ENCODE measurements at places on chromosomes 5 and 9.

DNA sequence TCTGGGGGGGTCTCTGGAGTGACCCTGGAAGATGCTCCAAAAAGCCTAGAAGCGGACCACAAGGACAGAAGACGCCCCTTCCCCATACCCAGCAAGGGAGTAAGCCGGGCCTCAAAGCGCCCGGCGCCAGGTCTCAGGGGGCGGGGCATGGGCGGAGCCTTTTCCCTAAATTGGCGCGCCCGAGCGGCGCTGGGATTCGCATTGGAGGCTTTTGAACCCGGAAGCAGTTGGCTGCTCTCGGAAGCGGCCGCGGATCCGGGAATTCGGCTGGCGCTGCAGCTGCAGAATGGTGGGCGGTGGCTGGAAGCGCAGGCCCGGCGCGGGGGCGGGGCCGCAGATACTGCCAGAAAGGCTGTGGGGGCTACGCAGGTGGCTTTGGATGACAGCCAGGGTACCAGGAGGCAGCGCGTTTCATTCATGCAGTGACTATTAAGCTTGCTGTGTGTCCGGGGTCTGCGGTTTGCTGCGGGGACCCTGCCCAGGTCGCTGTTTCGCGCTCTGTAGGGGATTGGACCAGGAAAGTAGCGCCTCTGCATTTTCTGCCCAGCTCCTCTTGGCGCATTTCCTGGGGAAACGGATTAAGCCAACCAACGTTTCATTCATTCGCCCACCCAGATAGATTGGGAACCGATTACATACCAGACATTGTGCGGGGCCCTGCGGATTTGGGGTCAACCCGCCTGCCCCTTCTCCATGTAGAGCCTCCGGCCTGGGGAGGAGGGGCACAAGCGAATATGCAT, 83.0 kb upstream of the FREM1 start:
- peak; percentile 76 for DNase-seq

DNA sequence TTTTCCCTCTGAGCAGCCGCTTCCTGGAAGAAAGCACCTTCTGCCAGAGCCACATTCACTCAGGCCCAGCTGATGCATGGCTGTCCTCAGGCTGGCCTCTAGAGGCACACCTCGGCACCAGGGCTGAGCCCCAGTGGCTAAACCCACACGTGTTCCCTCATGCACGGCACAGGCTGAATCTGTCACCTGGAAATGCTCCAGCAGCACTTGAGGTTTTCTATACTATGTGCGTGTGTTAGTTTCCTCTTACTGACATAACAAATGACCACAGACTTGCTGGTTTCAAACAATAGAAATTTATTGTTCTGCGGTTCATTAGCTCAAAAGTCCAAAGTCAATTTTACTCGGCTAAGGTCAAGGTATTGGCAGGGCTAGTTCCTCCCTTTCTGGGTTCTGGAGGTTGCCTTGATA, 141.4 kb downstream of the LRRC70 start:
- no peak for DNase-seq

- no peak for DNase-seq
Measured at GRCh38 chr5:68285075-68285840, 69.7 kb downstream of the PIK3R1 start.

- DNase-seq: no peak
Measured at GRCh38 chr5:137700282-137700680, 35.6 kb downstream of the KLHL3 start.

DNA sequence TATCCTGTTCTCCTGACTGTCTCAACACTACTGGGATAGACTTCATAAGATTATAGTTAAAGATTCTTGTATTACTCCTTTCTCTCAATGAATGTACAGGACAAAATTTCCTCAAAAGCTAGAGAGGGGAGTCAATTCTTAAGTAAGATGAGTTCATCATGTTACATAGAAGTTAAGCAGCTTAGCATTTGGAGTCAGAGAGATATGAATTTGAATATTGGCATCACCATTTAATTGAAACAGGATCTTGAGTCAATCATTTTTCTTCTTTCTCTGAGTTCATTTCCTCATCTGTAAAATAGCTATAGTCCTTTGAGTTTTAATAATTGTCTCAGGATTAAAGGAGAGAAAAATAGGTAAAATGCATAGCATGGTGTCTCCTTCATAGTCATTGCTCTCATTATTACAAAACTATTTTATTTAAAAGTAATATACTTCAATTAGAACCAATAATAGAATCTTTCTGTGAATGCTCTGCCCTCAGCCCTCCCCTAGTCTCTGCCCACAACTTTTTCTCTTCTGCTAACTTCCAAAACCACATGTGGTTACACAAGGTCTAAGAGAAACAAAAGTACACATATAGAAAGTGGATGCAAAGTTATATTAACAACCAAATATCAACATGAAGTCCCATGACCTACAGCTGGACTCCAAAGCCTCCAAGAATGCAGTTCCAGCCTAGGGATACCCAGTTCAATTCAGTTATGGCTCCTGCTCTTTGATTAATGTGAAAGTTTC, 265.6 kb downstream of the TLE1 start:
- no peak for DNase-seq

DNA sequence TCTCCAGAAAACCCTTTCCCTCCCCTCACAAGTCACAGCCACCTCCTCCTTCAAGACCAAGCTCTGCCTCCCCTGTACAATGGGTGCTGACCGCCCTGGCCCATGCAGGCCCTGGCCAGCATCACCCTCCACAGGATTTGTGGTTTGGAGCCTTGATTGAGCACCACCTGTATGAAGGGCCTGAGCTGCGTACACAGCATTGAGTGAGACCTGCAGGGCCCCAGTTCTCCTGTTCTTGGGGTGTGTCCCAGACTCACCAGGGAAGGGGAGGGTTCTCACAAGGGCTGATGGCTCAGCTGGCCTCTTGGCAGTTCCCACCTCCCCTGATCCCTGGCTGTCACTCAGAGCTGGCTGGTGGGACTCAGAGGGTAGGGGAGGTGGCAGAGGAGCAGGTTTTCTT, 63.7 kb upstream of the IER5L start:
- DNase-seq: no peak

GRCh38 chr5:137142346-137142745, 356.8 kb downstream of the SPOCK1 start:
- DNase-seq: peak; percentile 56

DNA sequence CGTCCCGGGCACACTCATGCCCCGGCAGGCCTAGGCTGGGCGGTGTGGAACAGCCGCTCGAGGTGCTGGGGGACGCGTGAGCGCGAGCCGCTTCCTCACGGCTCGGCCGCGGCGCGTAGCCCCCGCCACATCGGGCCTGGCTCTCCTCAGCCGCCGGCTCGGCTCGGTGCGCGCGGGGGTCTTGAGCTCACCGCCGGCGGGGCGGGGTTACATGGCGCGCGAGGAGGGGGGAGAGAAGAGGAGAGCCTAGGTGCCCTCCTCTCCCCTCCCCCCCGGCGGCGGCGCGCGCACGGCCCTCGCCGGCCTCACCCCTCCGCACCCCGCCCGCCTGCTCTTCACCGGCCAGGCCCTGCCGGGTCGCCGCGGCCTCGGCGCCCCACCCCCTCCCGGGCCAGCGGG, 7.7 kb downstream of the RANBP6 start:
- peak; percentile 36 for DNase-seq

DNA sequence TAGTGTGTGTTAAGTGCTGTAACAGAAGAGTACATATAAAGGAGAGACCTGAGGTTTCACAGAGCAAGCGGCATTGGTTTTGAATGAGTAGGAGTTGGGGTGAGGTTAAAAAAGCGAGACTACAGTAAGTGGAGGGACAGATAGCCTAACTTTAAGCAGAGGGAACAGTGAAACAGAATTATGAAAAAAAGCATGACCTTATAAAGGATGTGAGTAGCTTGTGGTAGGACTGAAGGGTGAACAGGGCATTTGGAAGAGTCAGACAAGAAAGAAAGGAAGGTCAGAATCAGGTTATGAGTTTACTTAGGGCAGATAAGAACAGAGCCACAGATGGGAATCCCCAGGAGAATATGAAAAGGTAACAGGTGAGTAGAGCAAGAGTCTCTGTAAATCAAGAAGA, 22.5 kb downstream of the MSANTD3 start:
- no peak for DNase-seq

- no peak for DNase-seq
Measured at GRCh38 chr5:13470975-13471374, 473.5 kb downstream of the DNAH5 start.

DNA sequence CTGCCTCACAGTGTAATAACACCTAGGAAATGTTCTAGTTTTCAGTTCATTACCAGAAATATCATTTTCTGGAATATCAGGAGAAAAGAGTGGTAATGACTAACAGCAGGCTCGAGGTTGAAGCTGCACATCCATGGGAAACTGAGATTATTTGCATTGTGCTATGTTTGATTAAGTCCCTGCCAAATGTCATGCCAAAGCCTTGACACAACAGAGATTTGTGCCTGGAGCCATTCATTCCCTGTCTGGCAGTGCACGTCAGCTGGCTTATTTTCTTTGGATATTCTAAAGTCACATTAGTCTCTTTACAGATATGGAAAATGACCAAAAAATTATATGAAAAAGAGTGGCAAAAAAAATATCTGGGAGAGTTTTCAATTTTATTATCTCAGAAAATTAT, 848.0 kb downstream of the PTPRD start:
- no peak for DNase-seq

DNA sequence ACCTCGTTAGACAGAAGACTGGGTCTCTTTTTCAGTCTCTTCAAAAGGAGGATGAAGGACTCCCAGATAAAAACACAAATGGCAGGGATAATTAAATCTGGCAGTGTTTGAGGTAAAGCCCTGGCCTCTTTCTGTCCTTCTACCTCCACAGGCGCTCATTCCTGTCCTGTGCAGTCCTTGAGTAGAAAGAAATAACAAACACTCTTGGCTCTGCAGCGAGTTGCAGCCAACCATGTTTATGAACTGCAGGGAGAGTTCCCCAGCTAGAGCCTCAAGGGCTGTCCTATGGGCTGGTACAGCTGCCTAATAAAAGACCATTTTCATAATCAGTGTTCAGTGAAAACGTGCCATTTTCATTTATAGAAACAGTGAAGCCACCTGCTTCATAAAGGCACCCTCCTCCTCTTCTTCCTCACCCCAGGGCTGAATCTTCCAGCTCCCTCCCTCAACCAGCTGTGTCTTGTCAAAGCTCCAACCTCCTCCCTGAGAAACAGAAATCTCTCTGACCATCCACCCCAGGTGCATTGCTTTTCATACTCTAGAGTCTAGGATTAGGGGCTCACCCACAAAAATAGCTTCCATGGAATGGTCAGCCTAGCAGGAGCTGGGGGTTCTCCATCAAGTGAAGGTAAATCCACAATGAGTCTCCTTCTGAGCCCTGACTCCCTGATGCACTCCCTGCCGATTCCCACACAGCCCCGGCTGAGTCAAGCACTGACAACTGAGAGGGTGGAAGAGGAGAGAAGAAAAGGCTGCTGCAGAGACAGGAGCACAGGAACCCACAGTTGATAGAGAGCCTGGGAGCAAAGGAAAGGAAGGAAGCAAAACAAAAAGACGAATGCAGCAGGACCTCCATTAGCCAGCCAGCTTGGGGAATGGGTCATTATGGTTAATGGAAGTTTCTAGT, 150.7 kb downstream of the CMYA5 start:
- no peak for DNase-seq

DNA sequence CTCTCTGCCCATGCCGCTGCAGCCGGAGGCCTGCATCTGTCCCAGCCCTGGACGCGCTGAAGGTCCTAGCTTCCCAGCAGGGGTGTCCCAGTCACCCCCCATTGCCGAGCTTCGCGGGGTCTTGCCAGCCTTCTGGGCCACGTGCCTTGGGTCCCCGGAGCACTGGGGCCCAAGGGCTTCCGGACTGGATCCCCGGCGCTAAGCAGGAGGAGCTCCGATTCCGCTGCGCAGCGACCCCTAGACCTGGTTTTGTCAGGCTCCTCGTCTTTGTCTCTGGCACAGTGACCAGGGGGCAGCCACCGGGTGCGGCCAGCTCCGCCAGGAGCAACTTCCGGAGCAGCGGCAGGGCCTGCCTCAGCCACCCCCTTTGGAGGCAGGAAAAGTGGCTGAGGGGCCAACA, 3.3 kb upstream of the IRX1 start:
- DNase-seq: no peak

DNA sequence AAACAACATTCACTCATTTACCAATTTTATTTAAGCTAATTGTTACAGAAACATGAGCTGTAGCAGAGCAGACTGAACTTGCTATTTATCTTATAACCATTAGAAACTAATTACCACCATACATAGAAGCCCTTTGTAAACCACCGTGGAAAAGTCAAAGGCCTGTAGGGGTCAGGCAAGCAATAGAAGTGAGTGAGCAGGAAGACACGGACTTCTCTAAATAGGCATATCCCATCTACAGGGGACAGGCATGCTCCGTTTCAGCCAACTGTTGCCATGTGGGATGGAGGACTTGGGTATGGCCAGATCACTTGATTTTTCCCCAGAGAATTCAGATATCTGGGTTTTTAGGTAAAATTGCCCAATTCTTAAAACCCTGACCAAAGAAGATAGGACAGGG, 44.8 kb downstream of the PRRC1 start:
- peak; percentile 4 for DNase-seq

GRCh38 chr5:127813633-127814587, 110.7 kb downstream of the CCDC192 start:
- no peak for DNase-seq

GRCh38 chr9:134327671-134328231, 1.5 kb downstream of the RXRA start:
- DNase-seq: no peak

DNA sequence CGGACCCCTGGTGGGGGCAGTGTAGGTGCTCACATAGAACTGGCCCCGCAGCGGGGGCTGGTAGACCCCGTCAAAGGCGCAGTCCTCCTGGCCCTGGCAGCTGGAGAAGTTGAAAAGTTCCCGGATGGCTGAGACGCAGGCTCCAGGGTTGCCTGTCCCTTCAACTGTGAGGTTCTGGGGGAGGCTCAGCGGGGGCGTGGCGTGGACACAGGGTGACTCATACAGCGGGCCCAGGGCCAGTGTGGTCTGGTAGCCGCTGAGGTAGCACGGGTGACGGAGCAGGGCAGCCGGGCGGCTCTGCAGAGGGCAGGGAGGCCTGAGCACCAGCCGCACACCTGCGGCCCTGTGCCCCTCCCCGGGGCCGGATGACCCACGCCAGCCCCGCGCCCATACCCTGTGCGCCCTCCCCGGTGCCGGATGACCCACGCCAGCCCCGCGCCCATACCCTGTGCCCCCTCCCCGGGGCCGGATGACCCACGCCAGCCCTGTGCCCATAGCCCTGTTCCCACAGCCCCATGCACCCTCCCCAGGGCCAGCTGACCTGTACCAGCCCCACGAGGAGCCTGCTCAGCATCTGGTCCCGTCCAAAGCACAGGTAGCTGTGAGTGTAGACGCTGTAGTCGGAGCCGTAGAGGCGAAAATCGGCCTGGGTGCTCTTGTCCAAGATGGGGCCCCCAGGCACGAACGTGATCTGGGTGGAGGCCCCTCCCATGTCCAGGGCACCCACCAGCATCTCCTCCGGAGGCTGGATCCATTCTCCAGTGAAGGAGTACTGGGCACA, 5.0 kb downstream of the ENTPD8 start:
- DNase-seq: no peak

GRCh38 chr9:100352201-100352726, 478 bp downstream of the TEX10 start:
- DNase-seq: no peak

DNA sequence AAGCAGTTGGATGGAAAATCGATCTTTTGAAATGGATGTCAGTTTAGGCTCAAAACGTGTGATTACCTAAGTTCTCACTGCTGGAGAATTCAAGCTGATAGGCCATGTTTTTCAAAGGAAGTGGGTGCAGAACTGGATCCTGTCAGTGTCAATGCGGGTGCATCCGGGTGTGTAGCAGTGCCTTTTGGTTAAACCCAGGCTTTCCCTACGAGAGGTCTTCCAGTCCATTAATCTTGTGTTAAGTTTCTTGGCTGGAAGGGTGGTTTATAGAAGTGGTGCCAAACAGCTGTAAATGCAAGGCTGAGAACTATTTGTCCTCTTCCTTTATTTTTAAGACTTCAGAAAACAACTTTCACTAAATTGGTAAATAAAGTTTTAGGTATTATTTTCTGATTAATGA, 71.9 kb downstream of the DAPK1 start:
- no peak for DNase-seq

- no peak for DNase-seq
Measured at GRCh38 chr9:82512728-82513127, 524.2 kb downstream of the SPATA31D1 start.

Data from NCI-H524 treated with DMSO at 0.1 percent for 48 hours (cell line).